A549 (cell line): ENCODE measurements at places on chromosomes 2 and 18. TPM values are rescaled to one million over a fixed set of nuclear protein-coding genes. Genes with fewer than 3 reads are reported as not detected.

DNA sequence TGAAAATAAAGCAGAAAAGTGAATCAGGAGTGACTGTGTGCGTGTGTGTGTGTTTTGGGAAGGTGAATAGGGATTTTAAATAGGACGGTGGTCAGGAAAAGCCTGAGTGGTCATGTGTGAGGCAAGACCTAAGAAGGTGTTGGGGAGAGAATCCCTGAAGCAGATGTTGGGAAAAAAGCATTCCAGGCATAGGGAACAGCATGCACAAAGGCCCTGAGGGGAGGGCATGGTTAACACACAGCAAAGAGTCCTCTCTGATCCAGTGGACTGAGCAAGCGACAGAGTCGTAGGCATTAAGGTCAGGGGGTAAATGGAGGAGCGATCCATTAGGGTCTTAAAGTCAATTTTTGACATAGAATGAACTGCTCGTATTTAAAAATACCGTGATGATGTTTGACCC is 34.0 kb upstream of the OTOS start:
- no peak for DNase-seq

Gene NEU4
- 0.19 to 0.70 TPM (median 0.25 TPM) in 3 replicates for polyA plus RNA-seq

- DNase-seq: no peak
Observed at GRCh38 chr2:121776361-121776760, 20.9 kb downstream of the TSN start.

Gene STK11IP
- 15.4 to 21.2 TPM (median 18.8 TPM) in 3 replicates for polyA plus RNA-seq

Gene RBM43
- 4.4 to 5.0 TPM (median 4.8 TPM) in 3 replicates for polyA plus RNA-seq

Gene GALNT3
- polyA plus RNA-seq: 0.04 to 0.05 TPM in 2 of 3 replicates, not detected in the other

- DNase-seq: no peak
Observed at GRCh38 chr18:35050028-35050546, 8.9 kb downstream of the MAPRE2 start.

Gene NGEF
- 5.9 to 8.1 TPM (median 7.6 TPM) in 3 replicates for polyA plus RNA-seq

DNA sequence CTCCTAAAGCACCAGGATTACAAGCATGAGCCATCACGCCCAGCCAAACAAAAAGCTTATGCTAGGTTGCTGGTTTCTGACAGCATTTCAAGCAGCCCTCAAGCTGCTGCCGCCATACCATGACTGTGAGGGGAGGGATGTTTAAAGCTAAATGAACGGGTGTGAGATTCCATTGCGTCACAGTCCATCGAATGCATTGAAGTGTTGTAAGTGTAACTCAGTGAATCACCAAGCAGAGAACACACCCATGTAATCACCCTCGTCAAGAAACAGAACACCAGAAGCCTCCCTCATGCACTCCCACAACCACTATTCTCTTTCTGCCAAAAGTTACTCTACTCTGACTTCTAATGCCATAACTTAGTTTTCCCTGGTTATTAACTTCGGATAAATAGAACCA is 32.8 kb upstream of the MC5R start:
- no peak for DNase-seq

DNA sequence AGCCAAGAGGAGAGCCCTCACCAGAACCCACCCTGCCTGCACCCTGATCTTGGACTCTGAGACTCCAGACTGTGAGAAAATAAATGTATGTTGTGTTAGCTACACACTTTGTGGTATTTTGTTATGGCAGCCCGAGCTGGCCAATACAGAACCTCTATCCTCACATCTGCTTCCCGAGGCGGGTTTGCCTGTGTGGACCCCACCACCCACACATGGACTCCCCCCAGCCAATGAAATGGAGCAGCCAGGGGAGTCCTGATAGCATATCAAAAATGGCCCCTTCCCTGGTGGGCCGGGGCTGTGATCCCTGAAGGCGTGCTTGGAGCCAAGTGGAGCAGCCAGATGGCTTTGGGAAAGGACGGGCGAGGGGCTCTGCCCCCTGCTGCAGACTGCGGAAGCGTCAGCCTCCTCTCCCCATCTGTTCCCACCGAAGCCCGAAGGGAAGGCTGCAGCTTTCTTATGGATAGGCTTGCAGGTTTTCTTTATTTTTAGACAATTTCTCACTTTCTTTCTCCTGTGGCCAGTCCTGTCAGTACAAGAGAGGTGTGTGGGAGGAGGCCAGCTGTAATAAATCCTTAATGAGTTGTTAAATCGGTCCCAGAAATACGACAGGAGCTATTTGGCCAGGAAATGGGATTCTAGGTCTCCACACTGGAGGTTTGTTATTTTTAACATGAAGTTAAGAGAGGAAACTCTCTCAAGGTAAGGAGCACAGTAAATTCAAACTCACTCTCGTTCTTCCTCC is 34.4 kb downstream of the TEX51 start:
- no peak for DNase-seq

Gene CFAP53
- polyA plus RNA-seq: 0.45 to 0.55 TPM (median 0.54 TPM) in 3 replicates

Gene STARD7
- polyA plus RNA-seq: 97.1 to 101 TPM (median 99.7 TPM) in 3 replicates

GRCh38 chr2:9279426-9279825 is 72.8 kb downstream of the ASAP2 start:
- no peak for DNase-seq
